ENCODE measurements at places on chromosomes 3 and 15.
A peak's percentile ranks its signal among the peaks of the same experiment; 100 is the strongest.

- no peak for DNase-seq
These were observed 224.2 kb upstream of the CRBN start for GRCh38 chr3:3403700-3404099.

DNA sequence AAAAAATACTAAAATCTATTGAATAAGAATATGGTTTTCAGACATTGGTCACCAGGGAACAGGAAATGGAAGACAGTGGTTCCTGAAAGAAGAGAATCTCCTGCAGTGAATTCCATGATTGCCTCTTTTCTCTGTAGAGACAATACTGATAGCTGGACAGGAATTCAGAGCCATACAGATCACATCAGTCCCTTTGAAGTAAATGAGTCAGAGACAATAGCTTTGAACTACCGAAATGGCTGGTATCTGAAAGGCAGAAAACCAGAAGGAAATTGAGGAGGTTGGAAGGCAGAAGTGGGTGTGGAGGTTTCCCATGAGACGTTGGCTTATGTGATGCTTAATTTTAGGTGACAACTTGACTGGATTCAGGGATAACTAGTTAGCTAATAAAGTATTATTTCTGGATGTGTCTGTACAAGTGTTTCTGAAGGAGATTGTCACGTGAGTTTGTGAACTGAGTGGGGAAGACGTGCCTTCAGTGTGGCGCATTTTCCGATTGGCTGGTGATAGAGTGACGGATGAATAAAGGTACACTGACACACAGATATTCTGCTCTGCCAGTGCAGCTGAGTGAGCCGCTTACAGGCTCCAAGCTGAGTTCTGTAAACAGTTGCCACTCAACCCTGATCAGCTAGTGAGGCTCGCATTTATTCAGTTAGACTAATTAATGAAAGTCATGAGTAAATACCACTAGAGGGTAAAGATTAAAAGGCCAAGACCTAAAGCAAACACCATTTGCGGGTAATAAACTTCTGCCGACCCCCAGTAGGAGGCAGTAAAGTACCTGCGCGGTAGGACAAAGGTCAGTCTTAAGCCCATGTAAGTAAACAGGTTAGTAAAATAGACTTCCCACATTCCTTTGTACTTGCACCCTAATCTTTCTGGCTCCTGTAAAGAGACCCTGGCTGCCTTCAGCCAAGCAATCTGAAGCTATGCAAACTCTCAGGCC lies 1298.6 kb downstream of the SI start:
- no peak for DNase-seq

DNA sequence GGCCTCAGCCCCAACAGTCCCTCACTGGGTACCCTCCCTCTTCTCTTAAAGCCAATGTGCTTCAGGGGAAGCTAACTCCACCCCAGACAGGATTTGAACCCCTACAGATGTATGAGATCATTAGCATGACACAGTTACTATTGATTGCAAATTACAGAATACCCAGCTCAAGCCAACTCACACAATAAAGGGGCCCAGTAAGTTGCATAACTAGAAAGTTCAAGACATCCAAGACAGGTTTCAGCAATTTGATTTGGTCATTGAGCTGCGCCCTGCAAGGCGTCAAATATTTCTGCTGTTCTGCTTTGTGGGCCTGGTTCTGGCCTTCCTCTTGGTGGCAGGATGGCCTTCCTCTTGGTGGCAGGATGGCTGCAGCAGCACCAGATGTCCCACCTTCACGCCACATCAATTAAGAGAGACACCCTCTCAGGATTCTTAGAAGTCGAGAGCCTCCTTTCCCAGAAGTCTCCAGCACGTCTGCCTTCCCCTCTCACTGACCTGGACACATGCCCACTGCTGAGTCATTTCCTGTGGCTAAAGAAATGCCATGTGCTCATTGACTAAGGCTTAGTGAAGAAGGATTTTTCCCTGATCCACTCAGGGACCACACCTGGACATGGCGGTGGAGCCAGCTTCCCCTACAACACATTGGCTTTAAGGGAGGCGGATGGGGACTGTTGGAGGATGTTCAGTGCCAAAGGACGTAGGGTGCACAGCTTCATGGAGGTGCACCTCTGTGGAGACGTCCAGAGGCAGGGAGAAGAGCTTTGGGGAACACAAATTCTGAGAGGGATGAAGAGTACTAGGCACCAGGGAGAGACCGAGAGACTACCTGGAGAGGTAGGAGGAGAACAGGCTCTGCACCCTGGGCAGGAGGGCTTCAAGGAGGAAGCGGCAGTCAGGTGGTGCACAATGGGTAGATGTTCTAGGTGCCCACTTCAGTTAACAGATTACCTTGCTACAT lies 49.1 kb downstream of the DNASE1L3 start:
- DNase-seq = peak; percentile 87

- DNase-seq = no peak
These were observed 185.2 kb upstream of the CFAP20DC start for GRCh38 chr3:59234884-59235633.

- no peak for DNase-seq
These were observed 120.3 kb downstream of the RAP2B start for GRCh38 chr3:153282355-153282754.

DNA sequence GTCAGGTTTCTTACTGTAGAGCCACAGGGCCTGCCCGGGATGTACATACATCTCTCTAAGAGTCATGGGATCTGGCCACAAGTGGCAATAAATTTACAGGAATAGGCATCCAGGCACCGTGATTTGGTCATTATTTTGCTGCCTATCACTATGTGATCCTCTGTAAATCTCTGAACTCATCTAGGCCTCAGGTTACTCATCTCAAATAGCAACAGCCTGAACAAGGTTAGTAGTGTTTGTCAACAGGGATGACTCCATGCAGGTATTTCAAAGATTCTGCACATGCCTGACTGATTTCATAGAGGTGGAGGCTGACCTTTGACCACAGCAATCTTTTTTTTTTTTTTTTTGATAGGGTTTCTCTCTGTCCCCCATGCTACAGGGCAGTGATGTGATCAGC lies 88.8 kb upstream of the TBL1XR1 start:
- DNase-seq = peak; percentile 12

GRCh38 chr3:79872483-79872882 lies 104.7 kb upstream of the ROBO1 start:
- no peak for DNase-seq

DNA sequence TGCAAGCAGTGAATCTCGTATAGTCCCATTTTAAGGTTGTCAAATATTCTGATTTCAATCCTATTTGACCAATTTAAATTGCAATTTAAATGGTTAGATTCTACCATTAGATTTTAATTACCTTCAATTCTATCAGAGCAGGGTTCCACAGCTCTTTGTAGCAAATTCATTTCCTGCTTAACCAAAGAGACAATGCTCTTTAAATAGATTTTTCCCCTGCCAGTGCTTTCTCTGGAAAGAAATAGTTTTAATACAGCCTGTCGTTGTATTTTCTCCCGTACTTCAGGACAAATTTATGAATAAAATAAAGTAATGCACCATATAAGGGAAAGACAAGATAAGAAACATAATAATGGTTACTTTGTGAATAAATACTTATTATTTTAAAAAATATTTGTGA lies 62.8 kb downstream of the ZPLD1 start:
- DNase-seq = no peak

DNA sequence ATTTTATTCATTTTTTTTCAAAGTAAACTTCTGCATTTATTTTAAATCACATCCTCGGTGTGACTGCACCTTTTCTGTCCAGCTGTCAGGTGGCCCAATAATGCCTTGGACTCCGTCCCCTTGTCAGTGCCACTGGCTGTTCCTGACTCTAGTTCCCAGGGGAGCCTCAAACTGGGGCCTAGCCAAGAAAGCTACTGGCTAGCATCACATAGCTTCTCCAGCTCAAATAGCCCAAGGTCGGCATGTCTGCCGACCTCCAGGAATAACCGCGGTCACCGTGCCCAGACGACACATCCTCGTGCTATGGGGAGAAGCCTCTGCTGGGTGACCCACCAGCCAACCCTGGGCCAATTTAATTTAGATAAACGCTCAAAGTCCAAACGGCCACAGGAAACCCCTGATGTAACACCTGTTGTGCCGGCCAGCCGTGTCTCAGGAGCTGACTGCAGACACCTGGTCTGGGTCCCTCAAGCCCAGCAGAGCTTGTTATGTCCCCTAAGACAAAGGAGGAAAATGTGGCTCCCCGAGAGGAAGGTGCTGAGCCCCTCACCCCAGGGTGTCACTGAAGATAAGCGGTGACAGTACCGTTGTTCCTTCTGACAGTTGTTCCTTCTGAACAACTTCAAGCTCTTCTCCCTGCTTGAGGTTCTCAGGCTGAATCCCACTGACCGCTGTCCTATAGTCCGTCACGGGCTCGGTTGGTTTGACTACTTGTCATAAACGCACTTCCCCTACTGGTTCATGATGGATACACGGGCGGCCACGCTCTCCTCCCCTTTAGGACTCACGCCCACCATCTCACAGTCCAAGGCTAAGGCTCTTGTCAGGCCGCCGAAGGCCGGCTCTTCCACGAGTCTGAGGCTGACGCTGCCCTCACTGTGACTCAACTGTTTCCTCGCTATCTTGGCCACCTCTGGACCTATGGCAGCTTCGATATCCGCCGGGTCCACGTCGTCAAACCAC lies 126.2 kb downstream of the KLF13 start:
- no peak for DNase-seq

DNA sequence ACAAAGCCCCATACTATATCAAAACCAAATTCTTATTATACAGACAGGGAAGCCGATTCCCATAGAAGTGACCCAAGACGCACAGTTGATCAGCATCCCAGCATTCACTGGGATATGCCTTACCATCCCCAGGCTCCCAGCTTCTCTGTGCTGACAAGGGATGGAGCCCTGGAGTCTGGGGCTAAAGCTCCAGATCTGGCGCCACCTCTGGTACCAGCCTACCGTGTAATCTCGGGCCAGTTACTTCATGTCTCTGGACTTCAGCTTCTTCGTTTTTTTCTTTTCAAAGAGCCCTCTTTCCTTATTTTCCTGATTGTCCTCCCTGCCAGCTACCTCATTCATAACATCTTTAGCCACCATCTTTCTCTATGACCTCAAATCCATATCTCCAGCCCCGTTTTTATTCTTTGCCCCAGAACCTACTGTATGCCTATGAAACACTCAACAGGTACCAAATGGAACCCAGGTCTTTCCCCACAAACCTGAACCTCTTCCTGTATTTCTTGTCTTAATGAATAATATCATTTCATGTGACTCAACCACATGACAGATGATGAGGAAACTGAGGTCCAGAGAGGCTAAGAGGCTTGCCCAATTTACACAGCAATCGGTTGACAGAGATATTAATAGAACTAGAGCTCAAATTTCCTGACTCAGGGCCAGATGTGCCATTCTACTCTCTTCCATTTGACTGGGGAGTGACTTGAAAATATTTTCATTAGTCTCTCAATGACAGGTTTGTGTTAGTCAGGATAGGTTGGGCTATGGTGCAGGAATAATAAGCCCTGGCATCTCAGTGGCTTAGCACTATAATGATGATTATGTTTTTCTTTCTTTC lies 85.4 kb upstream of the TLE3 start:
- peak; percentile 26 for DNase-seq

GRCh38 chr3:115552007-115552406 lies 71.3 kb upstream of the GAP43 start:
- no peak for DNase-seq

DNA sequence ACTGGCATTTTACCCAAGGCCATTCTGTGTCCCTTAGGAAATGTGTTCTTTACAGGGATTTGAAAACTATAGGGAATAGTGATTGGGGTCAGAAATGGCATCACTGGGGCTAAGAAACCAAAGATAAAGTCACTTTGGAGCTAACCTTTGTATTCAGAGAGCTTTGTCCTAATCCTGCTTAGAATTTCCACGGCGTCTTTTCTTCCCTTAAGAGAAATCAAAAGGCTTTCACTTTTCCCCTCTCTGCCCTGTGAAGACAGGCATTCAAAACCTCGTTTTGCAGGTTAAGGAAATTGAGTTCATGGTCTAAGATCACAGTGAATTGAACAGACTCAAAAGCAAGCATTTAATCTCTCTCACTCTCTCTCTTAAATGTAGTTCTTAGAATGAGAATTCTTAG lies 182.5 kb downstream of the VGLL4 start:
- no peak for DNase-seq

DNA sequence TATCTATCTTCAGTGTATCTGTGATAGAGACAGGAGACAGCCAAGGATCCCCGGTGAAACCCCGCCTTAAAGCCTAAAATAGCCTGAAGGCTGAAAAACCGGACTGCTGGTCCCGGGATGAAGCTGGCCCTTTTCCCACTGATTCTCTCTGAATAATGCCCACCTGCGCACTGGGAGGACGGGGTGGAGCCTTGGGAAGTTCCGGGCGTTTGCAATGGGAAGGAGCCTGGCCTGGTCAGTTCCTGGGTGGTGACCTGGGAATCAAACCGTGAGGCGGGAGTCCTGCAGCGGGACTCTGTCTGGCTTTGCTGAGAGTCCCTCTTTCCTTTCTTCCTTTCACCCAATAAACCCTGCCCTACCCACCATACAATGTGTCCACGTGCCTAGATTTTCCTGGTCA lies 157.9 kb downstream of the C3orf38 start:
- DNase-seq = no peak

DNA sequence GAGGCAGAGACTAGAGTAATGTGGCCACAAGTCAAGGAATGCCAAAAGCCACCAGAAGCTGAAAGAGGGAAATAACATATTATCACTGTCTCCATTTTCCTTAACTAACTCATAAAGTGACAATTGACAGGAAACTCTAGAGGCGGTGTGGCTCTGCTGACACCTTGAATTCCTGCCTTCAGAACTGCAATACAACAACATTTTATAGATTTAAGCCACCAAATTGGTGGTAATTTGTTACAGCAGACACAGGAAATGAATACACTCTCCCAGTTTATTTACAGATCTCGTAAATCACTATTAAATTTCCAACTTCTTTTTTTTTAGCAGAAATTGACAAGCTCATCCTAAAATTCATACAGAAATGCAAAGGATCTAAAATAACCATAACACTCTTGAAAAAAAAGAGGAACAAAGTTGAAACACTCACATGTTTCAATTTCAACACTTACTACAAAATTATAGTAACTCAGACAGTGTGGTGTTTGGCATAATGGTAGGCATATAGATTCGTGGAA lies 449.9 kb downstream of the OTOL1 start:
- DNase-seq = no peak

DNA sequence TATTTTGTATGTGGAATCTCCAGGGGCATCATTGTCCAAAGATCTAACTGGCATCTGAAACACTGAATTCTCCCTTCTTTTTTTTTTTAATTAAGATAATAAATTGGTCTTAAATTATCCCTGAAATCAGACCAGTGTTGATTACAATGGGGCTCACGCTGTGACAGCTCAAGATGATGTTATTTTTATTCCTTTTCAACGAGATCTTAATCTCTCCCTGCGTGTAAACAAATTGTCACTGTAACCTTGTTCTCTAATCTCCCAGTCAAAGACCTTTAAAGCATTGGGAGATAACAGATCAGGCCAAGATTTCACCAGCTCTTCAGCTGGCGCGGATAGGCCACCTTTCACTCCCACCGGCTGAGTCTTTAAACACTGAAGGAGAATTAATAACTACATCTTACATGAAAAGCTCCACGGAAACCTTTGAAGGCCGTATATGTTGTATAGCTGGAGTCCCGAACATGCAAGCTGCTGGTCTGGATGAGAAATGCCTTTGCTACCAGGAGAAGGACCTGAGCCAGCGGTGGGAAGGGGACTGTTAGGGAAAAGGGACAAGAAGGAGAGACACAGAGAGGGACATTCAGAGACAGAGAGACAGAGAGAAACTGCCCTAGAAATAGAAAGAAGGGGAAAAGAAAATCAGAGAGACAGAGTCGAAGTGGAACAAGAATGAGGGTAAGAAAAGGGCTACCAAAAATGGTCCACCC lies 418.8 kb upstream of the NR2F2 start:
- DNase-seq = no peak

All from RKO (cell line).